ENCODE measurements at places on chromosomes 11 and 22.

GRCh38 chr11:24357620-24358410 is 139.0 kb upstream of the LUZP2 start:
- DNase-seq, result no peak

DNA sequence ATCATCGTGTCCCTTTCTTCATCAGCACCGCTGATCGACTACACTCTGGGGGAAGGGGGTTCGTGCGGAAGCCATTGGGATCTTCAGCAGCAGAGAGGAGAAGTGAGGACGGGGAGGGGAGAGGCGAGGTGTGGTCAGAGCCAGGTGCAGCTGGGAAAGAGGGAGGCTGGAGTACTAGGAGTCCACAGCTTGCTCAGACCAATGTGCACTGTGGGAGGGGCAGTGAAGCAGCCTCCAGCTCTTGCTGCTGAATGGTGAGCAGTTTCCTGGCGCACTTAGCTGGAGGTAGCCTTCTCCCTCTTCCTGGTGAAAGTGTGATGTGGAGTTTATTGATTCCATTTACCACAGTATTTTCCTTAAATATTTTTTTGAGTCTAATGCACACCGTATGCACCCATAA is 99.0 kb upstream of the NECTIN1 start:
- DNase-seq, result no peak

GRCh38 chr11:126981635-126982034 is 18.9 kb downstream of the KIRREL3 start:
- no peak for DNase-seq

DNA sequence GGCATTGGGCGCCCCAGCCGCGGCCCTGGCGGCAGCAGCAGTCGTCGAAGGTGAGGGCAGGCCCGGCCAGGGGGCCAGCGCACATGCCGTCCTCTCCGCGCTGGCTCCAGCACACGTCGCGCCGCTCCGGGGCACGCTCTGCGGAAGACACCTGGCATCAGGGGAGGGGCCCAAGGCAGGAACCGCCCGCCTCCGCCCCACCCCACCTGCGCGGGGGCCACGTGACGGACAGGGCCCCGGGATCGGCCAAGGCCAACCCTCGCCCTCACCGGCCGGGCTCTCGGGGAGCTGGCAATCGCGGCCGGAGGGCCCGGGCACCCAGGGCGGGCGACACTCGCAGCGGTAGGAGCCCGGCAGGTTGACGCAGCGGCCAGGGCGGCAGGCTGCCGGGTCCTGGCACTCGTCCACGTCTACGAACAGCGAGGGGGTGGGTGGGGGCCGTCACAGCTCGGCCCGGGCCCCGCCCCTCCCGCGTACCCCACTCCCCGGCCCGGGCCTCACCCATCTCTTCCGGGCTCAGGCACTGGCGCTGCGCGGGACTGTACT is 14.9 kb downstream of the SCYL1 start:
- no peak for DNase-seq

GRCh38 chr11:34234086-34234740 is 123.6 kb downstream of the ABTB2 start:
- DNase-seq, result peak; percentile 70

- DNase-seq, result no peak
Measured at GRCh38 chr11:133950874-133951326, 5.9 kb downstream of the IGSF9B start.

DNA sequence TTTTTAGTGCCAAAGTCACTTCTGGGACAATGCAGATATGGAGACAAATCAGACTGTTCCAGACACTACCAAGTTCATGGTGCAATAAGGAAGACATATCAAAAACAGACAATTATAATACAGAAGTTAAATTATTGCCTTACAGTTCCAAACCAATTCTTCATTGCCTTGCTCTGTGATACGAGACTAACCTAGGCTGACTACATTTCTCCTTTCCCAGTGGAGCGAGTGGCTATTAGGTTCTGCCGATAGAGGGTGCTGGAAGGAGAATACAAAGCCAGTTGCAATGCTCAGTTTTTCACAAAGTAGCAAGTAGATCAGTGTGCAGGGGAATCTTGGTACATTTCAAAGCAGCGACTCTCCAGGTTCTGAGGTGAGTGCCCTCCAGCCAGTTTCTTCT is 67.8 kb downstream of the FAM168A start:
- no peak for DNase-seq

- no peak for DNase-seq
Measured at GRCh38 chr11:10314199-10315072, 9.6 kb downstream of the ADM start.

DNA sequence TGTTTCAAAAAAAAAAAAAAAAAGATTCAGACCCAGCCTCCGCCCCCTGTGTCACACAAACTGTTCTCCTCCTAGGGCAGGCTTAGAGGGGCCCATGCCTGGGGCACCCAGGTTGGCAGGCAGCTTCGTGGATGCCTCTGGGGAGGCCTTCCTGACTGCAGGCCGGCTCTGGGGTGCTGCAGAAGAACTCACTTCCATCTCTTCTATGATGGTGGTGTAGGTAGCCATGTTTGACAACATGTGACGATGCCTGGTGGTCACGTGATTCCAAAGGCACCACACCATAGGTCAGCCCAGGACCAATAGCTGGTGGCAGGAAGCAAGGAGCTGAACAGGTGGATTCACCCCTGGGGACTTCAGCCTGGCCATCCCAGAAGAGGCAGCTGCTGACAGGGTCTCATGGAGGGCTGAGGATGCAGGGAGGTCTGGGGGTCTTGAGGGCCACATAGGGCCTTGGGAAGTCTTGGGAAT is 24.1 kb upstream of the CELSR1 start:
- peak; percentile 39 for DNase-seq

DNA sequence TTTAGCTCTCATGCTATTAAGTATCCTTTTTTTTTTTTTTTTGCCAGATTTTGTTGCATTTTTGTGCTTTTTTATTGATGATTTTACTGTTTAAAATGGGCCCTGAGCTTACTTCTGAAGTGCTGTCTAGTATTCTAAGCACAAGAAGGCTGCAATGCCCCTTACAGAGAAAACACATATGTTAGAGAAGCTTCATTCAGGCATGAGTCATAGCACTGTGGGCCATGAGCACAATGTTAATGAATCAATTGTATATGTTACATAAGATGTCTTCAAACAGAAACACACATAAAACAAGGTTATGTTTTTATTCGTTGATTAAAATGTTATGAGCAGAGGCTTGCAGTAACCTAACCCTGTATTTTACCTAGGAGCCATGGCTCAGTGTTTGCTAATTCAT is 117.8 kb upstream of the C11orf87 start:
- DNase-seq, result no peak

DNA sequence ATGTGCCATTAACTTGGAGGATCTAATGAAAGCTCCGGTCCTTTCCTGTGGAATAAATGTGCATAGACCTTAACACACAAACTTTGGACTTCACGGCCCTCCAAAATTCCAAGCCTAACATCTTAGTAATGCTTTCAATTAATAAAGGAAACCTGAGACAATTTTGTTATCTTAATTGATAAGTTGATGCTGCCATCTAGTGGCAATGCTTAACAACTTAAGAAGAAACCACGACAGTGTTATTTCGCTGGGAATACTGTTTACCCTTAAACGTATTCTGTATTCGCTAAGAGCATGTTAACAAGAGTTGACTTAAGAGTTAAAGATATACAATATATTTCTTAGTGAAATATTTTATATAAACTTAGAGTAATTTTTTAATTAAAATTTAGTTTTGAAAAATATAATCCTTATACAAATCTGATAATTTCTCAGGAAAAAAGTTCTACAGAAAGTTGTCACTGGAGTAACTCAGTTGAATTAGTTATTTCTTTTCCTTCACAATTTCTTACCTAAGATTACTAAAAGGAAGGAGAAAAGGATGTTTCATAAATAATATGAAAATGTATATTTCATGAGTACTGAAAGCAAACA is 35.0 kb upstream of the OR9G4 start:
- no peak for DNase-seq

GRCh38 chr22:32542677-32543357 is 68.2 kb downstream of the FBXO7 start:
- DNase-seq, result no peak

DNA sequence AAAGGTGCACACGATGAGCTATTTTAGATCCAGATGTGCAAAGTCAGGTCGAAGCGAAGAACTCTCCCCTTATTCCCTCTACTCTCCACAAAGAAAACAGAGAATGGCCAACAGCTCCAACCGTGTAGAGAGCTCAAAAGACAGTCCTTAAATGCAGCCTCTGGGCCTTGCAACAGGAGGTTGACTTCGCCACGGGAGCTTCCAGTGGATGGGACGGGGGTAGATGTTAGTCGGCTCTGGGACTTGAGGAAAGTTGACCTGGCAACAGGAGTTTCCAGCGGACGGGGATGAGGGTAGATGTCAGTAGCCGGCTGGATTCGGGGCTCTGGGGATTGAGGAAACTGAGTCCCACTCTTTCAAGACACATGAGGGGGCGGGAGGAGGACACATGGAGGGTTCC is 450.4 kb downstream of the BRD1 start:
- no peak for DNase-seq

DNA sequence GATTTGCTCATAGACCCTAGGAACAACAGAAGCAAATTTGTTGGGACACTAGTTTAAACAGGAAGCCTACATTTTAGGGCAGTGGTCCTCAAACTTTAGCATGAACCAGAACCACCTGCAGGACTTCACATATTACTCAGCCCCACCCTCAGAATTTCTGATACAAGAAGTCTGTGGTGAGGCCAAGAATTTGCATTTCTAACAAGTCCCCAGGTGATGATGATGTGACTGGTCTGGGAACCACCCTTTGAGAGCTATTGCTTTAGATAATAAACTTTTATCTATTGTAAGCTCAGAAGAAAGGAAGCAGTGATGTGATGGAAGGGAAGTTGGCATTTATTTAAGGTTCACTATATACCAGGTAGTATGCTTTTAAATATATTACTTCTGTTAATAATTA is 194.0 kb downstream of the FAM181B start:
- DNase-seq, result no peak

GRCh38 chr22:35225010-35225409 is 32.3 kb upstream of the HMGXB4 start:
- no peak for DNase-seq

- DNase-seq, result no peak
Measured at GRCh38 chr22:19068784-19069271, 53.4 kb downstream of the DGCR2 start.

DNA sequence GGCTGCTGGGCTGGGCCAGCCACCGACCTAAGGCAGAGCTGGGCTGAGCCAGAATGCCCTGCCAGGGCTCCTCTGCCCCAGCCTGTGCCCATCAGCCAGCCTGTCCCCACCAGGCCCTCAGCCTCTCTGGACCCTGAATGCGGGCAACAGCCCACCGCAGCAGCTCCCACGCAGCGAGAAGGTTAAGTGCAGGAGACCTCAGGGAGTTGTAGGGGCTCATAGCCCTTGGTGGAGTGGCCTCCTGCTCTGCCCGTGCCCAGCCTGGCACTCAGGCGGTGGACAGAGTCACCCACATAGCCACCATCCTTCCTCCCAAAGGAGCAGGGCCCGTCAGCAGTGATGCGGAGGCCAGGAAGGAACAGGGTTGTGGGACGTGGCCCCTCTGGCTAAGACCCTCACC is 19.1 kb downstream of the WNT7B start:
- DNase-seq, result no peak

DNA sequence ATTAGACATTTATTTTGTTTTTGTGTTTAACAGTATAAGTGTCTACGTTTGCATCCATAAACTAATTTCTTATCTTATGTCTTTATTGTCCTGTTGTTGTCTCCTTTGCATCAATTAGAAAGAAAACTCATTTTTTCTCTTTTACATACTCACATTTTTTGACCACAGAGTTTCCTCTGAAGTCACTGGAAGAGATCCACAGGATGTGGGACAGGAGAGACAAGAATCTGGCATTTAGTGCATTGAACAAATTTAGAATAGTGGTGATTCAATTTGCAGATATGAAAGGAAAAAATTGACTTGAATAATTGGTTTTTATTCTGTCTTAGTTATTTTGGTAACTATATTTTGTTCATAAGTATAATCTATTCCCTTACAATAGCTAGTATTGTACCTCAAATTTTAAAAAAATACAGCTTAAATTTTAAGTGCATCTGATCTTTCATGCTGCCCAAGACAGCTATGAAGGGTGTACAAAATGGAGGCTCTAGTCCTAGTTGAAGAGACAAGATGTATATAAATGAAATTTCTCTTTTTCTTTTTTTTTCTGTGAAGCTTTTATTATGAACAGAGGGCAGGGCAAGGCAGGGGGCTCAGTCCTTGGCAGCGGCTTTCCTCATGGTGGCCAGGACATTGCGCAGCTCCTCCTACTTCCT is 24.4 kb downstream of the HORMAD2 start:
- no peak for DNase-seq

- no peak for DNase-seq
Measured at GRCh38 chr11:2945031-2945756, 16.0 kb upstream of the PHLDA2 start.

- DNase-seq, result no peak
Measured at GRCh38 chr11:117809236-117810055, 12.4 kb upstream of the DSCAML1 start.

GRCh38 chr22:46028106-46028991 is 51.4 kb upstream of the WNT7B start:
- DNase-seq, result no peak

DNA sequence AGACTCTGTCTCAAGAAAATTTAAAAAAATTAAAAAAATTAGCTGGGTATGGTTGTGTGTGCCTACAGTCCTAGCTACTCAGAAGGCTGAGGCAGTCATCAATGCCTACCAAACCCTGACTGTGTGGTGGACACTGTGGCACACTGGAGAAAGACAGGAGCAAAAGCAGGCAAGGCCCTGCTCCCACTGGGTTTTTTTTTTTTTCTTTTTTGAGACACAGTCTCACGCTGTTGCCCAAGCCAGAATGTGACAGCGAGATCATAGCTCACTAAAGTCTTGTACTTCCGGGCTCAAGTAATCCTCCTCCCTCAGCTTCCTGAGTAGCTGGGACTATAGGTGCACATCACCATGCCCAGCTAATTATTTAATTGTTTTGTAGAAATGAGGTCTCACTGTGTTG is 4.6 kb downstream of the NEFH start:
- DNase-seq, result no peak

DNA sequence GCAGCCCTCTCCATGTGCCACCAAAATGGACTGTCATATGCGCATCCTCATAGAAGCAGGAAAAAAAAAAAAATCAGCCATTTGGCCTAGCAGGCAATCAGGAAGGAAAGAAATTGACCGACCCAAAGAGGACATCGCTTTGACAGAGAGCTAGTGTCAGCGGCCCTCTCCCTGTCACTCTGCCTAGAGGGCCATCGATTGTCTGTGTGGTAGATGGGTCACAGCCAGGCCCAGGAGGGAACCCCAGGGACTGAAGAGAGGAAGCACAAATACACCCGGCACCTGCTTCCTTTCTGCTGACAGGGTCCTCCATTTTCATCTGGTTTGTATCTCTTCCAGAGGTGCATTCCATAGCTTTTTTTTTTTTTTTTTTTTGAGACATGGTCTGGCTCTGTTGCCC is 21.8 kb downstream of the VPS37C start:
- DNase-seq, result no peak

GRCh38 chr11:117563556-117563955 is 233.5 kb downstream of the DSCAML1 start:
- DNase-seq, result no peak

DNA sequence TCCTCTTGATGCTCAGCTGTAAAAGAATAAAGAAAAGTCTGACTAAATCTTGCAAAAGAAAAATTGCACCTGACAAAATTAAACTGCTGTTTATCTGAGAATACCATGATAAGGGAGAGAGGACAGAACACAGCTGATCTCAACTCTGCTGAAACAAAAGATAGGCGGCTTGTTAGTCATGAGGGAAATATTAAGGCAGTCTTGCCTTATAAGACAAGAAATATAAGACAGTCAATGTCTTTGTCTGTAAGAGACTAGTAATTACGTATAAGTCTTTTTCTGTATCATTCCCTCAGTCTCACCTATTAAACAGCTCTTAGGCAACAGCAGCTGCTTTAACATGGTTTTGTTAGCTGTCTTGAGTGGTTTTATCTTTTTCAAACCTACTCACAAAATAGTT is 296.6 kb downstream of the LUZP2 start:
- DNase-seq, result no peak

- DNase-seq, result no peak
Measured at GRCh38 chr11:26319906-26320305, 12.0 kb upstream of the ANO3 start.

All from stimulated activated CD4-positive, alpha-beta T cell treated with anti-CD3 and anti-CD28 coated beads, Interleukin-12 subunit alpha, Interleukin-12 subunit beta, amount 100 ng/mL, for 48 hours (primary cell).